Stimulated activated CD8-positive, alpha-beta memory T cell treated with anti-CD3 and anti-CD28 coated beads, Interleukin-7, amount 100 ng/mL, for 4 hours (primary cell): ENCODE measurements at places on chromosomes 6 and 20.

DNA sequence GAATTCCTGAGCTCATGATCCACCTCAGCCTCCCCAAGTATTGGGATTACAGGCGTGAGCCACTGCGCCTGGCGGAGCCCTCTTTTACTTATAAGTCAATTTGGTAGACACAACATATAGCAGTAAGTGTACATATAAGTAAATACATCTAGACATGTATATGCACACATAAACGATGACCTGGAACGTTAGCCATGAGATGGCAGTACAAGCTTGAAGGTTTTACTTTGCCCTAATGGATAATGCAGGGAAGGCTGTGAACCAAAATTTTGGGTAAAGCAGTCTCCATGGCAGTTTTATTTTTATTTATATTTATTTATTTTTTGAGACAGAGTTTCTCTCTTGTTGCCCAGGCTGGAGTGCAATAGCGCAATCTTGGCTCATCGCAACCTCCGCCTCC is 2.4 kb upstream of the GNMT start:
- no peak for DNase-seq

- no peak for DNase-seq
Measured at GRCh38 chr6:8651998-8652397, 216.7 kb upstream of the SLC35B3 start.

GRCh38 chr6:160131636-160132296 is 10.2 kb downstream of the SLC22A1 start:
- DNase-seq, result no peak

- no peak for DNase-seq
Measured at GRCh38 chr20:4787069-4787468, 65.4 kb downstream of the PRND start.

DNA sequence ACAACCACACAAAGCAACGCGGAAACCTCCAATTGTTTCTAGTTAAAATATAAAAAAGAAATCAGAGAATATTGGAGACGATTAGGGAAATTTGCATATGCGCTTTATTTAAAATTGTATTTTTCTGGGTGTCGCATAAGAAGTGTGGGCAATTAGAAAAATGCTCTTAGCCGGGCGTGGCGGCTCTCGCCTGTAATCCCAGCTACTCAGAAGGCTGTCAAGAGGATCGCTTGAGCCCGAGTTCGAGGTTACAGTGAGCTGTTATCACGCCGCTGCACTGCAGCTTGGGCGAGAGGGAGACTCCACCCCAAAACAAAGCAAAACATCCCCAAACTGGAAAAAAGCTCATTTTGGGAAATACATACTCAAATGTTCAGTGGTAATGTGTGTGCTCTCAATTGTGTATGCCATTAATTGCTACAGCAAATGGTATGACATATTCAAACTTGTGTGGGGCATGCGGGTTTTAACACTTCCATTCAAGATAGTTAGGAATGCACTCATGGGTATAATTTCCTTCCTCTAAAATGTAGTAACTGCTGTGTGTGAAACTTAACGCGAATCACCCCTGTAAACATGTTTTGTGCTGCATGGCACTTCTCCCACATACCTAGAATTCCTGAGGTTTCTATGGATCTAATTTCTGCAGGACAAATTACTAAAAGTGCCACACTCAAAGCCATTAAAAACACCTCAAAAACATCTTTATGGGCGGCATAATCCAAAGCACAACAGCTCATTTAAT is 54.7 kb upstream of the HFE start:
- no peak for DNase-seq

DNA sequence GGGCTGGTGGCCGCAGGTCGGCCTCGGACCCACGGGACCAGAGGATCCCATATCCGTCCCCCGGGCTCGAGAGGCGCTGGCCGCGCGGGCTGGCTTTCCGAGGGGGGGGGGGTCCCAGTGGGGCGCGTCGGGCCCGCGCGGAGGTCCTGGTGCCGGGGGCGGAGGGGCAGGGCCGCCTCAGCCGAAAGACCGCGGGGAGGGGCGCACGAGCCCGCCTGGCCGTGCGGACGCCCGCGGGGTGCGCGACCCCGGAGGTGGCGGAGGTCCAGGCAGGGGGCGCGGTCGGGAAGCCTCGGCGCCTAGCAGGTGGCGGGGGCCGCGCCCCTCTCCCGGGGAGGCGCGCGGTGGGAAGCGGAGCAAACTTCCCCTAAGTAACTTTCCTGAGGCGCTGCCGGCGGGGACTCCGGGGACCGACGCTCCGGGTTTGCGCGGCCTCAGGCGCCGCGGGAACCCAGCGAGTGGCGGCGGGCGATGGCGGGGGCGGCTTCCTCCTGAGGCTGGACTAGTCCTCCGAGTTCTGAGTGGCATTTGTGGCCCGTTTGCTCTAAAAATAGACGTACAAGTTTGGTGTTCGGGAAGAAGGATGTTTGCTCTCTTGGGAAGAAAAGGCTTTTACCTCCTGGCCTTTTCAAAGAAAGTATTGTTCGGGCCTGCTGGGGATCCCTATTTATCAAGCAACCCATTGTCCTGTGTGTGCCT is 26.5 kb upstream of the BTBD3 start:
- DNase-seq, result no peak

DNA sequence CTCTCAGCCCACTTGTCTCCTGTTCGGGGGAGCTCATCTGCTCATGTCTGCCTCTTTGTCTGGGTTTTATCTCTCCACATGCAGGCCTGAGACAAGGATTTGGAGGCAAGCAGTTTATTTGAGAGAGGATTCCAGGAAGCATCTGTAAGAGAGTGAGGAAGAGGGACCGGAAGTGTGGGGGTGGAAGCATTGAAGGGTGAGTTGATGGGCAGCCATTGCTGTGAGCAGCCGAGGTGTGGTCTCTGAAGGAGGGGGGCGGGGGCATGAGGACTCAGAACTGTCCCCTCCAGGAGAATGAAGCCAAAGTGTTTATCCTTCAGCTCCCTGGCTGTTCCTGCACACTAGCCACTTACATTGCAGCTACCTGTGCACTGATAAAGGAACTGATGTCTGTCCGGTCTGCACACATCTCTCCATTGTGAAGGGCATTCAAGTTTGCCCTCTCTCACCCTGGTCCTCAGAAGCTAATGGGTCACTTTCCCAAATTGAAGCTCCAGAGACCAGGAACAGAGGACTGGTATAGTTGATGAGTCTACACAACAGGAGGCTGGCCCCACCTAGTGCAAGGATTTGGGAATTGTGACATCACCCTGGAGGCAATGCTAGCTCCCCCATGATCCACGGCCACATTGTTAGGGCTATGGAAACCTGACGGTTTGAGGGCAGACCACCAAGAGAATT is 100.5 kb upstream of the FOXA2 start:
- DNase-seq, result no peak

- no peak for DNase-seq
Measured at GRCh38 chr6:70479236-70479635, 65.9 kb downstream of the FAM135A start.

DNA sequence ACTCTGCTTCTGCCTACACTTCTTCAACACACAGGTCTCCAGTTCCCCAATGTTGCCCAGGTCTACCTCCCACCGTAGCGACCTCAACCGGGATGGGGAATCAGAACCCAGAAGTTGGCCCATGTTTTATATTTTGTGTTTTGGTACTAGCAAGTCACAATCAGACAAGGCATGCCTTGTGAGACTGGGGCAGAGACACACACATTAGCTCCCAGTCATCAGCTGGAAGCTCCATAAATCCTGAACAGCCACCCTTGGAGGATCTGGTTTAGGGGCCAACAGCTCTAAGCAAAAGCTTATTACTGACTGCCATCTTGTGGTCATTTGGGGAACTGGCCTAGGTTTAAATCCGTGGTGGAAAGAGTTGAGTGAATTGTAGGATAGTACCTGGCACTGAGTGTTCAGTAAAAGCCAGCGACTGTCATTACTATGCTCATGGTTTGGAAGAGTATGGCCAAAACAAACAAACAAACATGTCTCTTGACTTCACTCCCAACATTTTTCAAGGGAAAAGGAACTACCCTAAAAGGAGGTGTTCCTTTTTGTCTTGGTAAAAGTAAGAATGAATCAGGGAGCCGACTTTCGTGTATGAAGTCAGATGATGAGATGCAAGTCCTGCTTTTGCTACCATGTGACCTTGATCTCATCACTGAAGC is 40.5 kb downstream of the PIM1 start:
- peak; percentile 77 for DNase-seq

DNA sequence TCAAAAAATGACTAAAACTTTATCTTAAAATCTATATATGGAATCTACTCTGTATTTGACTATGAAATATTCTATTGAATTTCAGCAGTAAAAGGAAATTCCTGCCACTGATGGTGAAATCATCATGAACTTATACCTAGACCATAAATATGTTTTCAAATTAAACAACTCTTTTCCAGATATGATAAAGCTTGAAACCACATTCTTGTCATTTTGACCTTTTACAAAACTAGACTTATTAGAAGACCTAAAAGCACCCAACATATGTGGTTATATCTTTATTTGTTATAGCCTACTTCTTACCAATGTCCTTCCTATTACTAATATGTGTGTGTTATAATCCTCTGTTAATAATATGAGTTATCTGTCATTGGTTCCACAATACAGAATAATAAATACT is 35.3 kb downstream of the FRK start:
- DNase-seq, result no peak

- no peak for DNase-seq
Measured at GRCh38 chr6:63403725-63404124, 83.9 kb upstream of the LGSN start.

DNA sequence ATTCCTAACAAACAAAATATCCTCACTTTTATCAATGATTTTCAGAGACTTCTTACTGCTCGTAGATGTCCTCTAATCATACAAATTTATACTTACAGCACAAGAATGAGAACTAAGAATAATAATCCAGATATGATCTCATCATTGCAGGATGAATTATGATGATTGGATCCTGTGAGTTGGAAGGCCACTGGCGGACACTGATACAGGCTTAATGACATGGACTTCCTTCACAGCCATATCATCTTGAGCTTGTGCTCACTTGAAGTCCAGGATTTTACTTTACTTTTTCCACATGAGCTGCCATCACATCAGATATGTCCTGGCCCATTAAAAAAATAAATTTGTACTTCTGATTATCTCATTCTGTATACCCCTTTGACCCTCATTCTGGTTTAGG is 94.3 kb downstream of the NKAIN2 start:
- DNase-seq, result no peak

DNA sequence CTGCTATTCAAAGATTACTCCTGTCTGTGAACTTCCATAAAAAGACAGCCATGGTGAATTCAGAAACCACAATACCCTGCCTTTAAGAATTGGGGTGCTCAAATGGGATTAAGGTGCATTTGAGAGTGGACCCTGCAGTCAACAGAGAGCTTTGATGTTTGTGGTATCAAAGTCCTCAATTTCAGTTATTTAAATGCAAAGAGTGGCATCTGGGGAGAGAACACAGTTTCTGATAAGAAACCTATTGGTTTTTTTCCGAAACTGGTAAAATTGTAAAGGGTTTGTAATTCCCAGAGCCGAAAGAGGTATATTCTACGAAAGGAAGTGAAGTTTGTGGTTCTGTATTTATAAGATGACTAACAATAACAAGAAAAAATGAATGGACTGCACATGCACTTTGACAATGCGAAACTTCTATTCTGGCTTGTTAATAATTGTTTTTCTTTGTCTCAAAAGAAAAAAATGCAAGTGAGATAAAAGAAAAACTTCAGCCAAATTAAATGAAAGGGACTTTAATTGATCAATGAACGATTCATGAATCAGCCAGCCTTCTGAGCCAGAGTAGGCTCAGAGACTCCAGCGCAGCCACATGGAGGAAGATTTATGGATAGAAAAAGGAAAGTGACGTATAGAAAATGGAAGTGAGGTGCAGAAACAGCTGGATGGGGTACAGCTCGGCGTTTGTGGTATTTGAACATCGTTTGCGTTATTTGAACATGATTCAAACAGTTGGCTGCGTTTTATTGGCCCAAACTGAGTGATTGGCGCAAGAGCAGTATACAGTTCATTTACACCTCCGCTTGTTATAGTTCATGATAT is 70.5 kb upstream of the DUSP22 start:
- DNase-seq, result no peak

DNA sequence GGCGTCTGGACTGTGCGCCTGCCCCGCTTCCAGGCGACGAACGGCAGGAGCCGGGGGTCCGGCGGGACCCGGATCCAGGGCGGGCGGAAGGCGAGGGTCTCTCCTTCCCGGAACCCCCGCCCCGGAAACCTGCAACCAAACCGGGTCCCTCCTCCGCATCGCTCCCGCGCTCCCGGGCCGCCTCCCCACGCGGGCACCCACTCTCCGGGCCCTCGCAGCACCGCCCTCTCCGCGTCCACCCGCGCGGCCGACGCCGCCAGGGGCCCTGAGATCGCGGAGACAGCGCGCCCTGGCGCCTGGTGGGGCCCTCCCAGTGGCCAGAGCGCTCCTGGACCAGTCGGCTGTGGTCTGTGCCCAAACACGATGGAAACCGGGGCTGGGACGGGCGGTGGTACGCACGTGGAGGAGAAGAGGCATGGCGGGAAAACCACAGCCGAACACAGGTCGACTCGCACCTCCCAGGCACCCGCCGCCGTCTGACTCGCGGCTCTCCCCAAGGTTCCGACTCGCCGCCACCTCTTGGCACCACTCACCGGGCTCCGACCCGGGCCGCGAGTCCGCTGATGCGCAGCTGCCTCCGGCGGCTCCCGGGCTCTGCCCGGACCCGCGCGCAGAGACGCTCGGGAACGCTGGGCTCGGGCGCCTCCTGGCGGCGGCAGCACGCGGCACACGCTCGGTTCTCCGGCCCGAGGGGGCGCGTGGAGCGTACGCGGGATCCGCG is 7.9 kb downstream of the NKX2-2 start:
- peak; percentile 19 for DNase-seq

DNA sequence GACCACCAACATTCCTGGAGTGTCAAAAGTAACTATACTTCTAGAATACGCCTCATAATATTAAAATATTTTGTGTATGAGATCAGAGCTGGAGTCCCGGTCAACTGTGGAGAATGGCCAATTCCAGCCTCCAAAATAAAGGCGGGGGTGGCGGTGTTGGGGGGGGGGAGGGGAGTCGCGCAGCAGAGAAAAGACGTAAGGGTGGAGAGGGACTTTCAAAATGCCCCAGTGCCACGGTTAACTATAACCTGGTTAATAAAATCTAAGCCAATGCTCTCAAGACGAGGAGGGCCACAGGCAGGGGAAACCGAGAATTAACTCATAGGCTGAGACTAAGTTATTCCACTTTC is 1.3 kb downstream of the NUP153 start:
- DNase-seq, result no peak
